Activated T-helper 1 cell treated with anti-CD3 and anti-CD28 coated beads, Interleukin-12 subunit alpha, Interleukin-12 subunit beta, Interleukin-2, Interleukin-4 antibody, amounts not matched to agents 30 ng/mL and 10 ng/mL and 1 ng/mL, durations not matched to agents 14 hours and 24 hours and 36 hours (primary cell): ENCODE measurements at places on chromosomes 16 and 17. TPM values are rescaled to one million over a fixed set of nuclear protein-coding genes. Genes with fewer than 3 reads are reported as not detected.

Gene CXCL16
- 3.7 and 7.0 TPM in 2 replicates for total RNA-seq

DNA sequence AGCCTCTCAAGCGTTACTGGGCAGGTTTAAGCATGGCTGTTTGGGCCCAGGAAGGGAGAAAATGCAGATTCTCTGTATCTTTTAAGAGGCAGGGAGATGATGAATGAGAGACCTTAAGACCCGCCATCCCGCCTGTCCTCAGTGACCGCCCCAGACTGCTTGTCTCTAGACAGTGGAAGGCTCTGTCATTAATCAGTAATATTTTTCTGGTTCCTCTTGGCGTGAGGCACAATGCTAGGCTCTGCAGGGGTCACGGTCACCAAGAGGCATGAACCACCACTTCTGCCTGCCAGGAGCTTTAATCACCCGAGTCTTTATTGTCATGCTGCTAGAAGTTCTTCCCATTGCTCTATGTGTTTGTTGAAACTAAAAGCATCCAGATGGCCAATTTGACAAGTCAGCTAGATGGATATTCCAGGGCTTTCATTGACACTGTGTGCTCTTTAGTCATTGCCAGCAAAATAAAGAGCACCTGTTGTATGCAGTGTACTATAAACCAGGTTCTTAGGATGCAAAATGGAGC, 3.2 kb downstream of the SLC6A2 start:
- no peak for DNase-seq

- no peak for DNase-seq
Measured at GRCh38 chr17:34487626-34488025, 91.8 kb upstream of the TMEM132E start.

DNA sequence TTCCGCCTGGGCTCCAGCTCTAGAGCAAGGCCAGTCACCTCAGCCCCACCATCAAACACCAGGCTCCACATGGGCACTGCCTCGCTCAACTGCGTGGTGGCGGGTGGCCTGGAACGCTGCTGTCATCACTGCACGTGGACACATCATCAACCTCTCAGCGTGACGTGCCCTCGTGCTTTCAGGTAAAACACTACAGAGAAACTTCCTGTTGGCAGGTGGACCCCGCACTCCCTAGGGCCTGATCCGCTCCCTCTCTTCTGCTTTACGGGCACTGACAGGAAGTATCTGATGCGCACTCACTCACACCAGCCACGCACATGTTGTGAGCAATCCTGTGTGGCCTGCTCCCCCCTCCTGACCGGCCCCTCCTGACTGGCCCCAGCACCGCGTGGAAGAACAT, 87.4 kb downstream of the ANKRD11 start:
- DNase-seq = no peak

- no peak for DNase-seq
Measured at GRCh38 chr16:88524973-88525662, 45.1 kb upstream of the ZC3H18 start.

DNA sequence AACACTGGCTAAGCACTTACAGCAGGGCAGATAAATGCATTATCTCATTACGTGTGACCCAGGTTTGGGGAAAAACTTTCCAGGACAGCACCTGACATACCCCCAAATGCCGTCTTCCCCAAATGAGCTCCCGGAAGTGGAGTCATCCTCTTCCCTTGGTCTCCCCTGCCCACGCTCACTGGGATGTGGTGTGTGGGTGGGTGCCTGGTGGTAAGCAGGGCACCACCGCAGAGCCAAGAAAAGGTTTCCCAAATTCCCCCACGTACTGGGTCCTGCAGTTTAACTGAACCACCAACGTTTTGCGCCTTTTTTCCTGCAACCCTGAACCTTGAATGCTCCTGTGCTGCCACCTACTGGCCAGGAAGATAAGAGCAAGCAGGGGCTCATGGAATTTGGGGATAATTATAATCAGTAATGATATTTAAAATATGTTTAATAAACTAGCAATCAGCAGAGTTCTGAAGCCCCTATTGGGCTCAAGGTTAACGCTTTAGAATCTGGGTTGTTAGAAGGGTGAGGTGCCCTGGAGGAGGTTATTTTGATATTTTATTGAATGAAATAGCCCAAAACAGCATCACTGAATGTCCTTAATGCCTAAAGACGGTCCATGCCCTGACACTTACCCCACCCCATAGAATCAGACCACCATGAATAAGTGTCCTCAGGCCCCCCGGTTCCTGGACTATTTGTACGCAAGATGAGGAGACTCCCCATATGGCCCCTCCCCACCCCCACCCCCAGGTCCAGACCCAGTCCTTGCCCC, 8.0 kb downstream of the SPPL2C start:
- peak; percentile 29 for DNase-seq

DNA sequence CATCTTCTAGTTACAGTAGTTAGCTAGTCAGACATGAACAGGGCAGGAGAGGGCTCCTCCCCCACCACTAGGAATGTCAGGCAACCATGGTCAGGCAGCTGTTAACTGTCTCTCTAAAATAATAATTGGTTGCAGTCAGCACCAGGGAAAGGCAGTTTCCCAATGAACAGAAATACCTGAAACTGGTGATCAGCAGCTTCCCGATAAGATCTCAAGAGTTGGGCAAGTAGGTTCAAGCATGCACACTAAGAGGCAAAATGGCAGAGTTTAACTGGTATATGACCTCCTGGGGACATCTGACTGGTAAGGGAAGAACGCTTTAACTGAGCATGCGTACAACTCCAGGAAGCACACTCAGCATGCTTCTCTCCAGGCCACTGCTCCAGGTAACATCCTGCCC, 12.6 kb upstream of the XYLT1 start:
- DNase-seq = no peak

GRCh38 chr17:36496018-36496789, 9.7 kb downstream of the ZNHIT3 start:
- no peak for DNase-seq

Gene OTOA
- total RNA-seq = 0.10 TPM in 1 of 2 replicates, not detected in the other

- DNase-seq = no peak
Measured at GRCh38 chr17:55872374-55872773, 121.5 kb downstream of the PCTP start.

Gene SCARF1
- total RNA-seq = 7.3 and 9.3 TPM in 2 replicates

DNA sequence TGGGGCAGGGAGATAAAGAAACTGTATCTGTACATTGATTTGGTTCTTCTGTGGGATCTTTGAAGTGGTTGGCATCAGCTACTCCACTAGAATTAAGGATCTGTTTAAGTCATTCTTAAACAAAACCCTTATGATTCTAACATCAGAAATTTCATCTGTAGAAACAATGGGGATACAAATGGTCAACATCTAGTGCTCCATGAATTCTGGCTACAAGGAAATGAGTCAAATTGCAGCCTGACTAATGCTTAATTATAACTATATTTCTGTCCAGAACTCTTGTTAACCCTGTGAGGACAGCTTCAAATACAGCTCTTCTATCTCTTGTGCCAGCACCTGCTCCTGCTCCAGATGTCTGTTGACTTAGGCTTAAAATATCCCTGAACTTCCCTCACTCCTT, 13.9 kb upstream of the GINS3 start:
- no peak for DNase-seq

DNA sequence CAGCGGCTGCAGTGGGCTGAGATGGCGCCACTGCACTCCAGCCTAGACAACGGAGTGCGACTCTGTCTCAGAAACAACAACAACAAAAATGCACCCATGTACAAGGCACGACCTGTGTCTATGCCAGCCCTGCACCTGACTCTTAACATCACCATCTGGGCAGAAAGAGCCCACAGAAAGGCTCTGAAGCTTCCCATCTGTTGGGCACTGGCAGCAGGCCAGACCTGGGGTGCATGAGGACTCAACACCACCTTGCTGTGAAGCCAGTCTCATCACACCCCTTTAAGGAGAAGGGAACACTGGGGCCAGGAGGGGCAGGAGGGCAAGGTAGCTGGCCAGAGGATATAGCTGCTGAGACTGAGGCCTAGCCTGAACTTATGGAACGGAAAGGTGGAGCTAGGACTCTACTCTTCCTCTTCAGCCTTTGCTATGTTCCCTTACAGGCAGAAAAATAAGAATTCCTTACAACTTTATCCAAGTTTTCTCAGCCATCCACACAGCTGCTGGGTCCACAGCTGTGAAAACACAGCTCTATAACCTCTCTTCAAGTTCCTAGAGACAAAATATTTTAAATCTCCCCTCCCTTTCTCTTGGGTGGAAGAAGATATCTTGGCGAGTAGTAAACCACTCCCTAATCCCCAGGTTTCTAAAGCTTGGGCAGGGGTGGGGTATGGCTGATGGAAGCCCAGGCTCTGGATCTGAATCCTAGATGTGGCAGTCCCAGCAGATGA, 2.8 kb downstream of the ELOB start:
- no peak for DNase-seq

- no peak for DNase-seq
Measured at GRCh38 chr17:66537502-66537901, 235.1 kb downstream of the PRKCA start.

Gene COA3
- total RNA-seq = 53.5 and 59.3 TPM in 2 replicates

DNA sequence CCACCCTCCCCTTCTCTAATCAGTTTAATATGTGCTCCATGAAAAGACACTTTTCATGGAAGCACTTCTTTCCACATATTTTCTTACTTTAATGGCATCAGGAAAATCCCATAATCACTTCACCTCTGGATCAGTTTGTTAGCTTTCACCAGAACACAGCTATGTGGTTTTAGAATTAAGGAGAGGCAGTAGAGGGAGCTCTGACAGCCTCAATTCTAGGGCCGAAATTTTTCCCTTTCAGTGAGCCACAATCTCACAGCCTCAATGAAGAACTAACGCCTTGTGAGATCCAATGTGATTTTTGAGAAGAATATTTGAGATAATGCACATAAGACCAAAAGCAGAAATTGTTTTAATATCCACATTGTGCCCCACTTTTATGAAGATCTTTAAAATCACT, 1494.0 kb upstream of the CDH8 start:
- no peak for DNase-seq

DNA sequence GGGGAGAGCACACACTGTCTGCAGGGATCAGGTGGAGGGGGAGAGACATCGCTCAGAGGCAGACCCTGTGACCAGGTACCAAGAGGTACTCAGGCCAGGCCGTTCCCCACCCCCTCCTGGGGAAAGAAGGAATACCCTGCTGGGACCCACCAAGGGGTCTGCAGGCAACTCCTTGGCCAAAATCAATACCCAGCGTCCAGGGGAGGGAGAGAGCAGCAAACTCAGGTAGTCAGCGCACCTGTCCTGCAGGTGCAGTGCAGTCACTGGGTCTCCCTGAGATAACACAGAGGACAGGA, 57.5 kb upstream of the DOC2B start:
- DNase-seq = no peak

- peak; percentile 65 for DNase-seq
Measured at GRCh38 chr16:49441366-49441780, 67.8 kb downstream of the C16orf78 start.

DNA sequence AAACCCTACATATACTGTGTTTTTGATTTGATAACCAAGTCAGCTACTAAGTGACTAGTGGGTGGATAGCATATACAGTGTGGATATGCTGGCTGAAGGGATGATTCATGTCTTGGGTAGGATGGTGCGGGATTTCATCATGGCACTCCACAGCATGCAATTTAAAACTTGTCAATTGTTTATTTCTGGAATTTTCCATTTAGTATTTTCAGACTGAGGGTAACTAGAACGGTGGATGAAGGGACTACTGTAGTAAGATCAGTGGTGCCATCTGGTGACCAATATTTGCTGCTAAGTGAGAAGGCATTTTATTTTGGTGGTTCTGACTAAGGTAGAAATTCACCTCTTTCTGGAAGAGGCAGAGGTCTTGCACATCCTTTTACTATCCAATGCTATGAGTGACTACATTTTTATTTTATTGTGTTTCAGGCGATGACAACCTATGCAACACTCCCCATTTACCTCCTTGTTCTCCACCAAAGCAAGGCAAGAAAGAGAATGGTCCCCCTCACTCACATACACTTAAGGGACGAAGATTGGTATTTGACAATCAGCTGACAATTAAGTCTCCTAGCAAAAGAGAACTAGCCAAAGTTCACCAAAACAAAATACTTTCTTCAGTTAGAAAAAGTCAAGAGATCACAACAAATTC, 3.1 kb downstream of the CDC6 start:
- DNase-seq = peak; percentile 15

DNA sequence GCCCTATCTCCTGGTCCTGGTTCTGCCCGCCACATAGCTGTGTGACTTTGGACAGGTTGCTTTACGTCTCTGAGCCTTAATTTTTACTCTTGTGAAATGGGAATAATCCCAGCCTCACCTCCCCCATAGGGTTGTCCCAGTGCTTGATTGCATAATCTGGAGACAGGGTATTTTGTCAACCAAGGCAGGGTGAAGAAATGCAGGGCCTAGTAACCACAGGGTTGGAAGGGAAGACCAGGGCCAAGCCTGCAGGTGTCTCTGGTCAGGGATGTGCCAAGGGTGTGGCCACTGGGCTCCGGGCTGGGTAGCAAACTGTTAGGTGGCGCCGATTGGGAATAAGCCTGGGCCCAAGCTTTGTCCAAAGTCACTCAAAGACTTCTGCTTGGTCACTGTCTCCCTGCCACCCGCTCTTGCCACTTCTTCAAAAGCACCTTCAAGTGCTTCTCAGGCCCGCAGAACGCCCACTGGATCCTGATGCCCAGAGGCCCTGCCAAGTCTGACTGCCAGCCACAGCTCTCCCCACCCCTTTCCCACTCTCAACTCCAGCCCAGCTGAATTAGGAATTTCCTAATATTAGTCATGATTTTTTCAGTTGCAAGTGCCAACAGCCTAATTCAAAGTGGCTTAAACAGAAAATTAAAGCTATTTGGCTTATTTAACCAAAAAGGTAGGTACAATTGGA, 20.6 kb upstream of the COL1A1 start:
- DNase-seq = no peak

- no peak for DNase-seq
Measured at GRCh38 chr16:50208460-50208931, 55.4 kb downstream of the TENT4B start.
